ENCODE measurements at places on chromosomes 2 and 18.

- no peak for DNase-seq
Measured at GRCh38 chr2:32719933-32720716, 92.3 kb downstream of the TTC27 start.

GRCh38 chr2:126877861-126878565 is 20.7 kb upstream of the TEX51 start:
- no peak for DNase-seq

GRCh38 chr2:73685764-73686438 is 43.7 kb upstream of the NAT8 start:
- no peak for DNase-seq

DNA sequence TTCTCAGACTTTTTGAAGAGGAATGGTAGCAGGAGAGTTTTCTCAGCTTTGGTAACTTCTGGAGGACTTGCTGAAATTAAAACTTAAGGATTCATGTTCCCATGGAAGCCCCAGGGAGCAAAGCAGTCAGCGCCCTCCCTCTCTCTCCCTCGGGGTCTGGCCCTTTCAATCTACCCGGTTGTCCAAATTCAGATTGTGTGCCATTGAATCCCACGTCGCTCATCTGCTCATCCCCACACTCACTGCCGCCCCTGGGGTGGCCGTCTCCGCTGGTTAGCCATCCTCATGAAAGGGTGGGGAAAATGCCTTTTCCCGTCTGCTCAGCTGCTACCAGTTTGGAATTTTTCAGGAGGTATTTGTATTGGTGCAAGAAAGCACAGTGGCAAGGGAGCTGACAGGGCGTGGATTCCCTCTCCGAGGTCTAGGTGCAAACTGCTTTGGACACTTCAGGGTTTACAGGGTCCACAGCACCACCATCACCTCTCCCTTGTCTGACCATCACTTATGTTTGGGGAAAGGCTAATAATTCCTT is 27.1 kb downstream of the MCFD2 start:
- DNase-seq: no peak

- no peak for DNase-seq
Measured at GRCh38 chr2:217928324-217929181, 74.2 kb downstream of the TNS1 start.

DNA sequence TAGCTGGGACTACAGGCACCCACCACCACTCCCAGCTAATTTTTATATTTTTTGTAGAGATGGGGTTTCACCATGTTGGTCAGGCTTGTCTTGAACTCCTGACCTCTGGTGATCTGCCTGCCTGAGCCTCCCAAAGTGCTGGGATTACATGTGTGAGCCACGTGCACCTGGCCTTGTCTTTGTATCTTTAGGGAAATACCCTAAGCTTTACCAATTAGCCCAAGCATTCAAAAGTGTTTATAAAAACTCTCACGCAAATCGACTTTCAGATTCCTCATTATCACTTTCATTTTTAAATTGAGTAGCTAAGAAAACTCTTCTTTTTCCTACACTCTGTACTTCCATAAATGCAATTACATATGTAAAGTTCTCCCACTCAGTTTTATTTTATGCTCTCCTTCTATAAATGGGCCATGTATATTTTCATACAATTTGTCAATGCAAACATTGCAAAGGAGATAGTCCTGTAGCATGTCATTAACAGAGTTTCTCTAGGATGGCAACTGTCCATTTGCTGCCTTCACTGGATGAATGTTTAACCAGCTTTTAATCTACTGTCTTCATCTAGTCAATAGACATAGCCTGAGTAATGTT is 326.2 kb upstream of the LRATD1 start:
- DNase-seq: no peak

DNA sequence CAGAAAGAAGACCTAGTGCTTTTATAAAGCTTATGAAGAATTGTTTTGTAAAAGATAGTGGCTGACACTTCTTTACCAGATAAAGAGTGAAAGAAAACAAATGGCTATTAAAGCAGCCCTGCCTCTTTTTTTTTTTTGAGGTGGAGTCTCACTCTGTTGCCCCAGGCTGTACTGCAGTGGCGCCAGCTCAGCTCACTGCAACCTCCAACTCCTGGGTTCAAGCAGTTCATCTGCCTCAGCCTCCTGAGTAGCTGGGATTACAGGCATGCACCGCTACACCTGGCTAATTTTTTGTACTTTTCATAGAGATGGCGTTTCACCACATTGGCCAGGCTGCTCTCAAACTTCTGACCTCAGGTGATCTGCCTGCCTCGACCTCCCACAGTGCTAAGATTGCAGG is 12.9 kb downstream of the ARPC2 start:
- no peak for DNase-seq

GRCh38 chr2:235639428-235639773 is 145.6 kb downstream of the AGAP1 start:
- DNase-seq: no peak

GRCh38 chr18:8994603-8995002 is 107.9 kb upstream of the NDUFV2 start:
- DNase-seq: no peak

- DNase-seq: no peak
Measured at GRCh38 chr18:28176698-28176947, 307 bp downstream of the CDH2 start.

- DNase-seq: no peak
Measured at GRCh38 chr2:67544286-67544685, 147.2 kb downstream of the ETAA1 start.

- DNase-seq: no peak
Measured at GRCh38 chr2:120344976-120345581, 857 bp upstream of the INHBB start.

GRCh38 chr18:56910967-56911366 is 235.9 kb upstream of the BOD1L2 start:
- no peak for DNase-seq

DNA sequence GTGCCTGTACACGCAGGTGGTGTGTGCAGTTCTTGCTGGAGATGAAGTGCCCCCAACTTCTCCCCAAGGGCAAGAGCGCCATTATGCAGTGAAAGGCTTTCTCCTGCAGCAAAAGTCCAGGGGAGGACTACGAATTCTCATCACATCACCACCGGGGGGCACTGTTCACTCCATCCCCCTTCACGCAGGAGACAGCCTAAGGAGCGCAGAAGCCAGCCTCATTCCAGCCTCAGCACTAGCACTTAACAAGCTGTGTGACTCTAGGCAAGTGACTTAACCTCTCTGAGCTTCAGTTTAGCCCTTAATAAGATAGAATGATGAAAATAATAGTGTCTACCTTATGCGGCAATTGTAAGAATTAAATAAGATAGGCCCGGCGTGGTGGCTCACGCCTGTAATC is 32.3 kb downstream of the DNMT3A start:
- peak; percentile 72 for DNase-seq

- DNase-seq: no peak
Measured at GRCh38 chr2:164896634-164897355, 55.2 kb upstream of the COBLL1 start.

DNA sequence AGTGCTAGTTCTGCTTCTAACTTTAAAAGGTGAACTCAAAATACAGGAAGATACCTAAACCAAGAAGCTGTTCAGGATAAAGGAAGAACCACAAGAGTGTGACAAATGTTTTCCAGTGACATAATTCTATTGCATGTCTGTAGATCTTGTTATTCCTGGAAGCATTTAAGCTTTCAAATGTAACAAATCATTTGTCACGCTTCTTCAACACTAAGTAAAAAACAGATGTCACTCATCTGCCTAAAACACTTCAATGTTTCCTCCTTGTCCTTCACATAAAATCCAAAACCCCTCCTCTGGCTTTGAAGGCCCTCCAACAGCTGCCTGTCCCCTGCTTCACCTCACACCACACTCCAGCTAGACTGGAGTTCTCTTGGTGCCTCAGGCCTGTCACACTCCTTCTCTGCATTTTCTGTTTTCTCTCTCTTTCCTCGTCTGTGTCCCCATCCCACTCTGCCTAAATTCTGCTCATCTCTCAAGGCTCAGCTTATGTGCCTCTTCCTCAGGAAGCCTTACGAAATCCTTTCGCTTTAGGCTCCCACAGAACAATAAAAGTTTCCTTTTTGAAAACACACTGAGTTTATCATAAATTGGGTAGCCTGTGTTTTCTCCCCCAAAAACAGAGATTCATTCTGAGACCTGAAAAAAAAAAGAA is 6.4 kb upstream of the CLEC4F start:
- DNase-seq: no peak

- DNase-seq: no peak
Measured at GRCh38 chr2:224492531-224492930, 90.6 kb upstream of the FAM124B start.

DNA sequence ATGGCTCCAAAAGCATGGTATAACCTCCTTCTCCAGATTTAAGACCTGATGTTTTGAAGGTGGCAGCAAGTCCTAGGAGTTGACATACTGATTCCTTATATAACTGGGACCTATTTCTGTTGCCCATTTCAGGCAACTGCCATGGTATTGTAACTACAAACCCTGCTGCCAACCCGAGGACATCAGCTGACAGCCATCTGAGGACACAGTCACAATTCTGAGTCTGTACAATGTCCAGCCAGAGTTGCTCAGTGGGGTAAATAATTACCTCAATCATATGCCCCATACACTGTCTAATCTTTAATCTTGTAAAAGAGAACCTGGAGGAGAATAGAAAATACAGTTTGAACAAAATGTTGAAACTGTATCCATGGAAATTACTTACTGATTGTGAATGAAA is 8.7 kb upstream of the GAREM2 start:
- DNase-seq: no peak

- no peak for DNase-seq
Measured at GRCh38 chr2:195319112-195319460, 337.9 kb upstream of the SLC39A10 start.

DNA sequence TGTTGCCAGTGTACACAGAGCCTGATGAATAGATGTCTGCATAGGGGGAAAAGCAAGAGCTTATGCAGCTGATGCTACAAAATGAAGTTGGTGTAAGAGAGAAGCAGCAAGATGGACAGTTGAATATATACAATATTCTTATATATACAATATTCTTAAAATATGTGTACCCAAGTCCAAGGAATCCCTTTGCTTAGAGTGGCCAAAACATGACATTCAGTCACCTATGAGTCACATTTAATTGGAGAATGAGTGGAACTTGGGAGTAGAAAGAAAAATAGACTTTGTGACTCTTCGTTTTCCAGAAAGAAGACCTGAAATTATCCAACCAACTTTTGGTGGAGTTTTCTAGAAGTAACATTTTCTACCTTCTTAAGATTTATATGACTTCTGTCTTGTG is 81.8 kb downstream of the SCN9A start:
- no peak for DNase-seq

DNA sequence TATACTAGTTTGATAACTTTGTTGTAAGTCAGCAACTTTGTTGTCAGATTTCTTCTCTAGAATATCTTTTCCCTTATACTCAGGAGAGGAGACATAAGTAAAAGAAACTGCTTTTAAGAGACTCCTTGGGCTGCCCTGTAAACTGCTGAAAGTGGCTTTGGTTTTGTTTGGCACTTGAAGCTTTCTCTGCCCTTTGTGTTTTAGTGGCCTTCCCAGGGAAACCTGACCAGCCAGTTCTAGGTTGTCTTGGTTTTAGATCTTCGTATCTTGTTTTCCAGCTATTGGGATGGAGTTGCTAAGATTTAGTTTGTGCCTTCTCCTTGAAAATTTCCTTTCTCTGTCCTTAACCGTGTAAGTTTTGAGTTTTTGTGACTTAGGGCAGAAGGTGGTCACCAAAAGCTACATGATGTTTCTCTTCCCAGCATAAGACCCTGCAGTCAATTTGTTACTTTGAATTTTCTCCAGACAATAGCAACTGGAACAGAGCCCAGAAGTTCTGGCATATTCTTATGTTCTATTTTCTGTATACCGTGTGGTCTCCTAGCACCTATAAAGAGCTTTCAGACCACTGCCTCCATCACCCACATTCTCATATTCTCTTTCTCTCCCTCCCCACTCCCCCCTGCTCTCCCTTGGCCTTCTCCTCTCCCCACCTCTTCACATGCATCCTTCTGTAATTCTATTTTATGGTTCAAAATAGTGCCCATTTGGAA is 81.1 kb downstream of the BOLA3 start:
- DNase-seq: no peak

DNA sequence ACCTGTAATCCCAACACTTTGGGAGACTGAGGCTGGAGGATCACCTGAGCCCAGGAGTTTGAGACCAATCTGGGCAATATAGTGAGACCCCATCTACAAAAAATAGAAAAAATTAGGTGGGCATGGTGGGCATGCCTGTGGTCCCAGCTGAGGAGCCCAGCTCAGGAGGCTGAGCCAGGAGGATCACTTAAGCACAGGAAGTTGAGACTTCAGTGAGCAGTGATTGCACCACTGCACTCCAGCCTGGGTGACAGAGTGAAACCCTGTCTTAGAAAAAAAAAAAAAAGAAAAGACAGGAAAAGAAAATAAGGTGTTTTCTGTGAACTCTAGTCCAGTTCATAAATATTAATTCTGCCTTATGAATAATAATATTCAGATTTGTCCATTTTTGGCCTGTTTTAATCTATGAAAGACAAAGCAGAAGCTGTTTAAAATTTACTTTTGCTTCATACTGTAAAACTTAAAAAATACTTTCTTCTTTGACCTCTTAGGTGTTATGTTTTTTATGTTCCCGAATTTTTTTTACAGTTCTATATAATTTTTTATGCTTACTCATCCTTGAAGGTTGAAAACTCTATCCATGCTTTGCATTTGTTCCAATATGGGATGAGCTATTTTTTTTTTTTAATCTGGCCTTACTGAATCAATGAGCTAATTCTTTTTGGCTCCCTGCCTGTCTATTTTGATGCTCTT is 8.4 kb upstream of the ANXA4 start:
- DNase-seq: no peak

DNA sequence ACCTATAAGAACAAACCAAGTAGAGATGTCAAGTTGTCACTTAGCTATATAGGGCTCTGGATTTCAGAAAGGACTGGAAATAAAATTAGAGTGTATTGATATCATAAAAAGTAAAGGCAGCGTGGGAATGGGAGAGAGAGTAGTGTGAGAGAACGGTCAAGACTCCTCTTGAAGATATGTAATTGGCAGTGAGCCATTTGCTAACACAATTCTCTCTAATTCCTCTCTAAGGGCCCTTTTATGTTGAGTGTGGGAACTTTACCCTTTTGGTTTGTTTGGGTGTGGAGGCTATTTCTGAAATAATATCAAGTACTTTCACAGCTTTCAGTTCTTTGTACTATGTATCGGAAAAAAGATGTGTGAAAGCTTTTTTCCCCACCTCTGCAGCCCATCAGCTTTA is 196.8 kb downstream of the LRRTM4 start:
- no peak for DNase-seq

GRCh38 chr2:42864641-42865280 is 72.4 kb upstream of the HAAO start:
- DNase-seq: no peak
